Stimulated activated CD4-positive, alpha-beta T cell treated with anti-CD3 and anti-CD28 coated beads, Interleukin-1b, Interleukin-23, amount 100 ng/mL, for 1 hour (primary cell): ENCODE measurements at places on chromosomes 3 and 15.

- DNase-seq, result no peak
These were observed 30.8 kb downstream of the IRAK2 start for GRCh38 chr3:10195366-10196089.

DNA sequence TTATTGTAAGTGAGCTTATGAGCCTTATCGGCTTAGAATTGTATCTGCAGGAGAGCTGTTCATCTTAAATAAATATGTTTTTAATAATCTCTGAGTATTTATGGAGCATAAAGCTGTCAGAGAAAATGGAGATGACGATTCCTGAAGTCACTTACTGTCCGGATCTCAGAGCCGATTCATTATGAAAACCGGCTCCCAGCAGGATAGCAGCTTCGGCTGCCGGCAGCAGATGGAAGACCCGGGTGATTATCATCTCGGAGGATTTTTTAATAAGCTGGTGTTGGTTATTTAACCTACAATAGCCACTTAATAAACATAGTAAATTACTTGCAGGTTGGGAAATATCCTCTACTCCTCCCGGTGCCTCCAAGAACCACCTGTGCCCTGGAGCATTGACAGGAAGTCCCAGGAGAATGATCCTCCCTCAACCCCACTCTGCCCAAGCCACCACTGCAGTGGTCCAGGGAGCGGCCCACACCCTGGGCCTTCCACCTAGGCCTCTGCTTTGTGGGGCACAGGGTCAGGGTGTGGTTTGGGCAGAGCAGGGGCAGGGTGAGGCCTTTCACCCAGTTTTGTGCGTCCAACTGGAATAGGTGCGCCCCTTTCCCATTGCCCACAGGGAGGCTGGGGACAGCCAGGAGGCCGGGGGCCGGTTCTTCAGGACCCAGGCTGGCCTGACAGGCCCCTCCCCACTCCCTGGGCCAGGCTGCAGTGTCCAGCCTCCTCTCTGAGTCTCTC, 42.2 kb upstream of the PRR23E start:
- no peak for DNase-seq

- DNase-seq, result no peak
These were observed 81.6 kb downstream of the SSR3 start for GRCh38 chr3:156473341-156473740.

GRCh38 chr3:65964838-65965237, 73.9 kb downstream of the MAGI1 start:
- no peak for DNase-seq

DNA sequence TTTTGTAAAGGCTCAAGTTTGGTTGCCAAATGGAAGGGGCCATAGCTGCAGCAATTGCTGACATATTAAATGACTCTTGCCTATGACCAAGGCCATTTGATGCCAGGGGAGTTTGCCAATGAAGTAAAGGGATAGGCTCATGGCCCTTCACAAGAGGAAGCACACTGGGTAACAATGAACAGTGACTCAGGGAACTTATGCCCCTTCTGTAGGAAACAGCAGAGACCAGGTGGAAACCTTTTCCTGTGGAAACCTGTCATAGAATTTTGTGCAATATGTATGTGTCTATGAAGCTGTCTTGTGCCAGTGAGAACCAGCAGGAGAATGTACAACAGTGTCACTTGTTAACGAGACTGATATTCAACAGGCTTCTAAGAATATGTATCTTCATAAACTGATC, 25.4 kb upstream of the AVEN start:
- no peak for DNase-seq

DNA sequence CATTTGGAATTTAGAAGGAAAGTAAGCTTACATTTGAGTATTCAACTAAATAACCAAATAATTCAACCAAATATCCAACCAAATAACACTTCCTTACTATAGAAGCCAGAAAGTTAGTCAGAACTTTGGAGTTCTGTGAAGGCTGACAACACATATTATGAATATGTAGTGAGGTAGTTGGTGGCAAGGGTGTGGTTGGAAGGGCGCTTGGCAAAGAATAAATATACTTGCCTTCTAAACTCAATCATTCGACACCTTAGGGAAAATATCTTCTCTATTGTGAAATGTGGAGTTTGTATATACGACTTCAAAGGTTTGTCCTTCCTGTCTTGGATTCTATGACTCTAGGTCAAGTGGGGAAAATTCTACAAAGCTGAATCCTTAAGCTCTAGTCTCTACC, 111.7 kb upstream of the OSTN start:
- DNase-seq, result no peak

DNA sequence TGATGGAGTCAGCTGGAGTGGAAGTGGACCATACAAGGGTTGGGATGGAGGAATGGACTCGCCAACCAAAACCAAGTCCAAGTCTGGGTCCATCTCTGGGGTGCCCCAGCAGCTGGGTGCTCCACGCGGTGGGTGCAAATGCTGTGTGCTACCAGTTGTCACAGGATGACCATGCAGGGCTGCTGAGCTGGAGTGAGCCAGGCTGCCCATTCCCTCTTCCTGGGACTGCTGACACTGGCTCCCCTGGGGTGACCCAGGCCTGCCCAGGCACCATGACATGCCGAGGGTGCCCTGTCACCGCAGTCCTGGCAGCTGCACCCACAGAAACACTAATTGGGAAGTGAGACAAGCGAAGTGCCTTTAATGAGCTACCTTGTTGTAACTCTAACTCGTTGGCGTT, 140.2 kb downstream of the TPRA1 start:
- DNase-seq, result no peak

DNA sequence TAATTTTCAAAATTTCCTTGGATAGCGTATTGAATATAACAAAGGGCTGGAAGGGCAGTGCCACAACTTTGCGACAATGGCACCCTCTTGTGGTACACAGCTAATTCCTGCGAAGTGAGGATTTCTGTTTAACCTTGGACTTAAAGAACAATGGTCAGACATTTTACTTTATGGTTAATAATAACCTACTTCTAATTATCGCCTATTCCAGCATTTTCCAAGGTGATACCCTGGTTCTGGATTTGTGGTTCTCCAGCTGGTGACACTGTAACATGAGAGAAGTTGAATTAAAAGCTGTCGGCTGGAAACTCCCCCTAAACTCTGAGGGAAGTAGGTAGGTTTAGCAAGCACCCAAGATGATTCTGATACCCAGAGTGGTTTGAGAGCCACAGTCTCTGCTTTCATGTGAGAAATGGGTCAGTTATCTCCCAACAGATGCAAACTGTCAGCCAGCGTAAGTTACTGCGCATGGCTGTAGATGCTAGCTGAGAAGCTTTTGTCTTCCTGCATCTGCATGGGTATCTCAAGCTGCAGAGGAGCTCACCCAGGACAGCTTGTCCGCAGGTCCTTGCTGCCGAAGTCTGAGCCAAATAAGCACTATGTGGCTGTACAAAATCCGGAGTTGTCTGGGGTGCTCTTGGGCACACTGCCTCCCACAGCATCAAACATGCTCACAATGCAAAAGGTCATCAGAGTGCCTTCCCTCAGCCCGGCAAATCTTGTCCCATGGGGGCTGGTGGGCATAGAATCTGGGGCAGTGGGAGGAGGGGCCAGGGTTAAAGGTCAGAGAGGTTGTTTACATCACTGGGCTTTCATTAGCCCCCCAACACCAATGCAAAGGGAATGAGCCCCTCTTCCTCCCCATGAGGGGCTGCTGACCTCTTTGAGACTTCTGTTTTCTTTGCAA, 6.6 kb upstream of the CHSY1 start:
- no peak for DNase-seq

GRCh38 chr3:153657046-153657445, 464.1 kb upstream of the ARHGEF26 start:
- DNase-seq, result no peak

GRCh38 chr3:15495461-15496340, 25.8 kb downstream of the COLQ start:
- no peak for DNase-seq

- no peak for DNase-seq
These were observed 21.4 kb upstream of the JMJD7 start for GRCh38 chr15:41806291-41807181.

DNA sequence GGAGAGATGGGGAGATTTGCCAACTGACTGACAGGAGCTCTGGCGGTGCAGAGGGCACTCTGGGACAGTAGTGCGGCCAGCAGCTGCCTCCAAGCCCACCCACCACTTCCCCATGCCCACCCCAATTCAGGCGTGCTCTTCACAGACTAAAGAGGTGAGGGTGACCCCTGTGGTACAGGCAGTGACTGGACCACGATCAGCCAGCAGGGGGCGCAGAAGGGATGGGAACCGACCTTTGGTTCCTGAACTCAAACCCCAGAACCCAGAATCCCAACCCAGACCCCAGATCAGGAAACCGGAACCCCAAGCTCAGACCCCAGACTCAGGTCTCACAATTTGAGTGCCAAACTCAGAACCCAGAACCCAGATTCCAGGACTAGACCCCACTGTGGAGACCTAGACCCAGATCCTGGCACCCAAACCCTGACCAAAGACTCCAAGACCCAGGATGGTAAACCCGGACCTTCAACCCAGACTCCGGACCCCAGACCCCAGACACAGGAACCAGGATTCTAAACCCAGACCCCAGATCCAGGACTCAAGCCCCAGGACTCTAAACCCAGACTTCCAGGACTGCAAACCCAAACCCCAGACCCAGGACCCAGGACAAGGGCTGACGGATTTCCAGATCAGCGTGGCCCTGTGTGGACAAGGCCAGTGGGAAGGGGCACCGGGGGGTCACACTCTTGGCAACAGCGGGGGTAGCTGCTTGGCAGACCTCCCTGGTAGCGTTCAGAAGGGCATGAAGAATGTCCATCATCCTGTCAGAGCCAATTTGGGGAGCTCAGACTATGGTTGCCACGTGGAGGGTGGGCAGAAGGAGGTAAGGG, 3.7 kb upstream of the MYL3 start:
- peak; percentile 81 for DNase-seq

DNA sequence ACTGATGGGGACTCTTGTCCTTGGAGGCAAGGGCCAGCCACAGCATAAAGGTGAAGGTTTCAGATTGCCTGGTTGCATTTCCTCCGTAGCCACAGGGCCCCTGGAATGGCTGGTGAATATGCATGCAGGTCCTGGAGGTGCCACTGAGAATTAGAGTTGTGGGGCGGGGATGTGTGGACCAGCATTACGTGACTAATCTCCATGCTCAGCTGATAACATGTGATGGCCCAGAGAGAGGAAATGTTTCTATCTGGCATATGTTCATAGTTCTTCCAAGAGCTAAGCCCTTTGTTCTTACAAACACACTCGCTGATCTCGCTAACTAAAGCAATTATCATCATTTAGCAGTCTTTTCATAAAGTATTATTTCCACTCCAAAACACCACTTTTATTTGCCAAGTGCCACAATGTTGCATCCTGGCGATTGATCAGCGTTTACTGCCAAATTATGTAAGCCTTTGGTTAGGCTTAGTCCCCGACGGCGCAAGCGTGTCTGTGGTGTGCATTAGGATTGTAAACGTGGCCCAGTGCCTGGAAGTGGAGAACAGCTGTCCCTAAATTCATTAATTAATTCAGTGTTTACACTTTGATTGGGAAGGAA, 55.9 kb downstream of the CGNL1 start:
- DNase-seq, result no peak

DNA sequence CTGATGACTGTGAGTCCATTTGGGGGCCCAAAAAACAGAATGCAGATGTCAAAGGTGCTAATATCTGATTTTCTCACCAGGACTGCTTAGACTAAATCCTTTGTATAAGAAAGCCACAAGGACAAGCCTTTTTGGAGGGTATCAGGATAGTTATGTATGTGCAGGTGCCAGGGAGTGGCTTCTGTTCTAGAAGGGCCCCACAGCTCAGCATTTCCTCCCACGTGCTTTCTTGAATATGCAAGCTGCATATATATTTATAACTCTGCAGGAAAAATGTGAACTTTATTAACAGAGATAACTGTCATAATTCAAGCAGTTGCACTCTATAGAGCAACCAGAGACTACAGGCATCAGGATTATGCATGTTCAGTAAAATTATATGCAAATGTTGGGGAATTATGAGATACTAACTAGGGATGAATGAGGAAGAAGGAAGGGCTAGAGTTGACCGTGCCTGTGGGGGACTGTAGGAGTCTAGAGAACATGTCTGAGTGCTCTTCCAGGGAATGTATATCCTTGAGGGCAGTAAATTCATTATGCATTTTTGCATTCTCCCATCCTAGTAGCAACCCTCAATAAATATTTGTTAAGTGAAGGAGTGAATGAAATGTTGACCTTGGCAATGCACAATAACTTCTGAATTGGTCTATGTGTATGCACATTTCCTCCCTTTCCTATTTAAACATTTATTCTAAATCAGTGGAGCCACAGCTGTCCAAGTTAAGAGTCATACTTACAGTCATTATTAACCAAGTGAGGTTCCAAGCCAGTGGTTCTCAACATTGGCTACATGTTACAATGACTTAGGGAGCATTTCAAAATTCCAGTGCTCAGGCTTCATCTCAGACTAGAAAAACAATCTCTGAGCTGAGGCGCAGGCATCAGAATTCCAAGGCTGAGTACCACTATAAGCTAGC, 94.8 kb upstream of the ANKRD28 start:
- DNase-seq, result no peak

GRCh38 chr3:105315144-105315543, 51.6 kb upstream of the ALCAM start:
- no peak for DNase-seq

GRCh38 chr3:111616417-111617105, 21.4 kb upstream of the ZBED2 start:
- DNase-seq, result no peak

DNA sequence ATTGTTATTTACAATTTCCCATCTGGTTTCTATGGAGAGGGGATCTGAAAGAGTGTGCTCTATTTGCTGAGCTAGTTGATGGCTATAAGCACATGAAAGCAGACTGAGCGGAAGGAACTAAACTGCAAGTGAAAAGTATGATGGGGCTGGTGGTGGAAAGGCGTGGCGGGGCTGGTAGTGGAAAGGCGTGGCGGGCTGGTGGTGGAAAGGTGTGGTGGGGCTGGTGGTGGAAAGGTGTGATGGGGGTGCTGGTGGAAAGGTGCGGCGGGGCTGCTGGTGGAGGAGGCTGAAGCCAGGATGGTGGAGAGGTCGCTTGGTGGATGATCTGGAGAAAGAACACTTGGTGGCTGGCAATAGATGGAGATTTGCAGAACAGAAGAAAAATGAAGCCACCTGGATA, 136.7 kb downstream of the FMN1 start:
- DNase-seq, result no peak
